NCI-H2029 (cell line): ENCODE measurements at places on chromosomes 7 and 10.

- DNase-seq, result no peak
These were observed 66.9 kb downstream of the STK17A start for GRCh38 chr7:43649755-43650274.

DNA sequence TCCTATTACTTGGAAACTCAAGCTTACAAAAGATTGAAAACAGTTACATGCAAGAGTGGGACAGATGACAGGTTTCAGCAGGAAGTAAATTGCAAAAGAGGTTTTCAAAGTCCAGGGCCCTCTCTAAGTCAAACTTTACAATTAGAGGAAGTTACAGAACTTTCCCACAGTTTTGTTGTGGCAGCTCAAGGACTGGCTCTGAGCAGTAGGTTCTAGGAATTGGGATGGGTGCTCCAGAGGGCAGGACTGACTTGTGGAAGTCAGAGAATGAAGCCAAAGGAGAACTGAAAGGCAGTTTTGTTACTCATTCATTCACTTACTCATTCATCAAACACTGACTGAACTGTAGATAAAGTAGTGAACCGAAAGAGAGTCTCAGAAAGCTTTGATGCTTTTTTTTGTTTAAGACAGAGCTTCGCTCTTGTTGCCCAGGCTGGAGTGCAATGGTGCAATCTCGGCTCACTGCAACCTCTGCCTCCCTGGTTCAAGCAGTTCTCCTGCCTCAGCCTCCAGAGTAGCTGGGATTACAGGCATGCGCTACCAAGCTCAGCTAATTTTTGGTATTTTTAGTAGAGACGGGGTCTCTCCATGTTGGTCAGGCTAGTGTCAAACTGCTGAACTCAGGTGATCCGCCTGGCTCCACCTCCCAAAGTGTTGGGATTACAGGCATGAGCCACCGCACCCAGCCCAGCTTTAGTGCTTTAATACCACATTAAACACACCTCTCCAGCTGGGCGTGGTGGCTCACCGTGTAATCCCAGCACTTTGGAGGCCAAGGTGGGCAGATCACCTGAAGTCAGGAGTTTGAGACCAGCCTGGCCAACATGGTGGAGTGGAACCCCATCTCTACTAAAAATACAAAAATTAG is 66.8 kb upstream of the CCNJ start:
- no peak for DNase-seq

DNA sequence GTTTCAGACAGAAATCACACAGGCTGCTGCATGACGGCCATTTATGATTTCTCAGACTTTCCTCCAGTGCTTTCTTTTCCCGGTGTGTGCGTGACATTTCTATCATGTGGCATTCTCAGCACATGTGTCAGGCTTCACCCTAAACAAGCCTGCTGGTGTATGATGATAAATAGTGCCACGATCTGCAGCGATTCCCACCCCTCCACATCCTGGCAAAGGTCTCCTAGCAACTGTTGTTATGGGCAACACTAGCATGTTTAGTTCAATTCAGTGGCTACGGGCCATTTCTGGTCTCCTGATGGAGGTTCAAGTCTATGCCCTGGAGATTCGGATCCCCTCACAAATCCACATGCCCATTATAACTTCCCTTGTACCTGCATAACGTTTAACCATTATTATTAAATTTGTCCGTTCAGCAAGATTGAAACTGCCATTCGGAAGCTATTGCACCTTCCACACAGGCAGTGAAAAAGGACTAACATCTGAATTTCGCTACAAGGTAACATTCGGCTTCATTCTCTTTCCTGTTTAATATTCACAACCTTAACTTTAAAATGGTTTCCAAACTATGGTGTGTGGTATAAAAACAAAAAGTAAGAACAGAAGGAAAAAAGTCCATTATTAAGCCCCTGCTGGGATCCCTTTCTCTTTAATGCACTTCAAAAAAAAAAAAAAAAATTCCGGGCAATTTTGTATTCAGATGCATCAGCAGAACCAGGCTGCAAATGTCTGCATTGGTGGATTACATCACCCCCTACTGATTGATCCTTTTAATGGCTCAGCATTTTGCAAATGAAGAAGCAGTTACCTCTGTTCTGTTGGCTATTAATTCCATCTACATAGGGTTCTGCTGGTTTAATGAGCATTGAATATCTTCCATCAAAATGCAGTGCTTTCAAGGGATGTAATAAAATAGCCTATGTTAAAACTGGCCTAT is 90.2 kb downstream of the FRMD4A start:
- no peak for DNase-seq

- no peak for DNase-seq
These were observed 1146.7 kb downstream of the TYW1 start for GRCh38 chr7:68143345-68143744.

- DNase-seq, result no peak
These were observed at the start of gene AKR1B15 for GRCh38 chr7:134548877-134549276. TSS of gene AKR1B15 (plus strand) at chr7:134549110. CDS start at chr7:134564620, 15,510 bp downstream.

DNA sequence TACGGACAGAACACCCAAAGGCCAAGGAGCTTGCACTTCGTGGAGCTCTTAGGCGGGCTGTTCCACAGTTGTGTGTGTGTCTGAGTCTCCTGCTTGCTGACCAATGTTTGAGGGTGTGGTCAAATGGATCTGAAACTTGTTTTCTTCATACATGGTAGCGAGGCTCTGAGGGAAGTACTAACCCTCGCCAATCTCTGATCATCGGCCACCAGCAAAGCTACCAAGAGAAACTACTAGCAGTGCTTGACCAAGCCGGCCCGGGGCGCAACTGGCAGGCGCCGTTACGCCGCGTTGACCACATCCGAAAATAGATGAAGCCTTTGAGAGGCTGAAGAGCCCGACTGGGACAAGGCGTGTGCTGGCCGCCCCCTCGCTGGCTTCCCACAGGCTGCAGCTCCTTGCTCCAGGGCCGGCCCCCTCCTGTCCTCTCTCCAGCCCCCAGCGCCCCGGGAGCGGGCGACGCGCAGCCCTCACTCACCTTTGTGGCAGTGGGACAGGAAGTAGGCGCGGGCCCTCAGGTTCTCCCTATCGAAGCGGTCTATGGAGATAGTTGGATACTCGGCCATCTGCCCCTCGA is 384 bp downstream of the DCLRE1C start:
- DNase-seq, result no peak

- no peak for DNase-seq
These were observed 101.1 kb downstream of the ELAPOR2 start for GRCh38 chr7:86958380-86958779.

- no peak for DNase-seq
These were observed 10.6 kb upstream of the LIPM start for GRCh38 chr10:88791924-88792323.

DNA sequence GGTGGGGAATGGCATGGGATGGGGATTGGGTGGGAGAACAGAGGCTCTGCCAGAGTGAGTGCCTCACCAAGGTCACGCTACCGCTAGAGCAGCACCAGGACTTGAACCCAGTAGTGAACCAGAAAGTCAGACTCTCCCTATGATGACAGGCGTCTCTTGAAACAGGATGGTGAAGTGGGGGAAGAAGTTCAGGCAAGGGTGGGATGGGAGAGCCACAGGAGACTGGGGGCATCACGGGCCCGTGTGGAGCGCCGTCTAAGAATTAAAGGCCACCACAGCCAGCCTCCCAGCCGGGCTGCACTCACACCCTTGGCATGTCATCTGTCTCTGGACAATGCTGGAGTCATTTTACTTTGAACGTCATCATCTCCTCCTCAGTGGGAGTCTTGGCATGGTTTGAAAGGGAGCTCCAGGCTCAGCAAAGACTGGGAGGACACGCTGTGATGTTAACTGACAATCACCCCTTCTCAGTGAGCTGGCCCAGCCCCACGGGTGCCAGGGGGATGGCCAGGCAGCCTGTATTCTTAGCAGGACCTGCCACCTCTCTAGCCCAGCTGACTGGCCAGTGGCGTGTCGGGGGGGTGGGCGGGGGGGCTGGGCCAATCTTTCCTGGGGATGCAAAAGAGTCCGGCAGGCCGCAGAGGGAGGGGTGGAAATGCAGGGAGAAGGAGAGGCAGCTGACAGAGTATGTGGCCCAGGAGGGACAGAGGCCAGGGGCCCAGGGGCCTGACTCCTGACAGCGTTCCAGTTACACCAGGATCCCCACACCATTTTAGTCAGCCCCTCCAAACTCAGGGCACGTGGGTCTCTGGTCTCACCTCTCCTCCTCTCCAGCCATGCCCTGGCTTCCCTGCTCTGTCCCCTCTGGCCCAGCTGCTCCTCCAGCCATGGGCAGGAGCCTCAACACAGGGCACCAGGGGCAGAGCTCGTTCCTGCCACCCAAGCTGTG is 96.2 kb downstream of the VOPP1 start:
- no peak for DNase-seq

DNA sequence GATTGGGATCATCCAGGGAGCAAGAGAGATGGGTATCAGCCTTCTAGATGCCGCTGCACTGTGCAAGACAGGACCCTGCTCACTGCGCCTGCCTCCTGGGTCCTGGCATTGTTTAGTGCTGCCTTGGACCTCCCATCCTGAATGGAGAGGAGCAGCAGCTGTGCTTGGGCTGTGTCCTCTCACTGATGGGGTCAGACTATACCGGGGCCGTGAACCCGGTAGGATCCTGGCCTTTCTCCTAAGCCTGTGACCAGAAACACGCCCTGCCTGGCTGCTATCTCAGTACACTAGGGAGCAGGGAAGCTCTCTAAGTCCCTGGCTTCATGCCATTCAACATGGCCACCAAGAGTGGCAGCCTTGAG is 309.4 kb upstream of the ZNF32 start:
- DNase-seq, result no peak

- no peak for DNase-seq
These were observed 90.4 kb downstream of the ETV1 start for GRCh38 chr7:13898957-13899670.

DNA sequence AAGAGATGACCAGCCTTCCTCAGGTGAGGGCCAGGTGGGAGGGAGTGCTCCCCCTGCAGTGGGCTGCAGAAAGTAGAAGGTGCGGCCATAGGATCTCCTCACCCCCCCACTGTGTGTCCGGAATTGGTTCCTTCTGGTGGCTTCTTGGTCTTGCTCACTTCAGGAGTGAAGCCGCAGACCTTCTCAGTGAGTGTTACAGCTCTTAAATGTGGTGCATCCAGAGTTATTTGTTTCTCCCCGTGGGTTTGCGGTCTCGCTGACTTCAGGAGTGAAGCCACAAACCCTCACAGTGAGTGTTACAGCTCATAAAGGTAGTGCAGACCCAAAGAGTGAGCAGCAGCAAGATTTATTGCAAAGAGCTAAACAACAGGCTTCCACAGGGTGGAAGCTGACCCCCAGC is 90.3 kb upstream of the NPS start:
- DNase-seq, result no peak

DNA sequence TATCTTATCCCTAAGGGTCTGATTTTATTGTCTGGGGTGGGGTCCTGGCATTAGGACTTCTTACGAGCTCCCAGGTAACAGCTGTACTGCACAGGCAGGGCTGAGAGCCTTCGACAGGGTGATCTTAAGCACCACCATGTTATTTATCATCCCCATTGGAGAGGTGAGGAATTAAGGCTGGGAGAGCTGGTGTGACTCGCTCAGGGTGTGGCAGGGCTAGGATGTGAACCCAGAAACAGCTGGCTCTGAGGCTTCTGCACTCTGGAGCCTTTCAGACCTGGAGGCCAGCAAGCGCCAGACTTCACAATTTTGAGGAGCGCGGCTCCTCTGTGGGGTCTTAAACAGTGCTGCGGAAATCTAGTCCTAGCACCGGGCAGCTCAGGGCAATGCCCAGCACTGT is 27.4 kb upstream of the NDST2 start:
- no peak for DNase-seq

- DNase-seq, result no peak
These were observed 2.1 kb downstream of the MRPL32 start for GRCh38 chr7:42934291-42934690.

DNA sequence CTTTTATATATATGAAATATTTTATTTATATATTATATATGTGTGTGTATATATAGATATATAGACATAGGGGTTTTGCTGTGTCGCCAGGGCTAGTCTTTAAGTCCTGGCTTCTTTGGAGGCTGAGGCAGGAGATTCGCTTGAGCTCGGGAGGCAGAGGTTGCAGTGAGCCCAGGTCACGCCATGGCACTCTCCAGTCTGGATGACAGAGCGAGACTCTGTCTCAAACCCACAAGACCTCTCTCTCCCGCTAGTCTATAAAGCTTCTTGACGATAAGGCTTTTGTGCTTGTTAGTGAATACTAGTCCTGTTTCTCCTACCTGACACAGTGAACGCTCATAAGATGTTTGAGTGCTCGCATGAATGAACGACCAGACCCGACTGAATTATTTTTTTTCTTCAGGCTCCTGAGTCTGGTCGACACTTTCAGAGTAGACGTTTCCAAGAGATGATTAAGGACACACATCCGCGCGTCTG is 577 bp upstream of the DDX21 start:
- DNase-seq, result peak; percentile 2

- DNase-seq, result no peak
These were observed 28.2 kb downstream of the UBE2H start for GRCh38 chr7:129924602-129925001.

GRCh38 chr7:159272739-159273138 is 128.1 kb upstream of the VIPR2 start:
- no peak for DNase-seq

- no peak for DNase-seq
These were observed 19.1 kb downstream of the SLC16A12 start for GRCh38 chr10:89516149-89516832.

- DNase-seq, result no peak
These were observed 17.4 kb downstream of the POLL start for GRCh38 chr10:101570428-101571270.

DNA sequence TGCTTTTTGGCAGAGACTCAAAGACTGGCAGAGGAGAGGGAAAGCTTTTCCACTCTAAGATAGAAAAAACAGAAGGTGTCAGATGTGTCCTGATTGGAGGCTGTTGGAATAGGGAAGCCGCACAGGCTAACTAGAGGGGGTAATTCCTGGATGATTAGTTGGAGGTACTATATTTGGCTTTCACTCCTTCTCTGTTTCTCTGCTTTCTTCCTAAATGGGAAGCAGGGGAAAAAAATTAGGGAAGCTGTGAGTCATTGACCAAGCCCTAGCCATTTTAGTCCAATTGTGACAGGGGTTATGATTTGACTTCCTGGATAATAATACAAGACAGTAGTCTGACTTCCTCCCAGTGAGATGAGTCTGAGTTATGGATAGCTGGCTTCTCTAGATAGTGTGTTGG is 475.2 kb upstream of the CELF2 start:
- DNase-seq, result no peak

- DNase-seq, result no peak
These were observed 139.4 kb downstream of the KCND2 start for GRCh38 chr7:120412139-120413050.
